ENCODE measurements at places on chromosomes 5 and 9.

GRCh38 chr9:129832982-129833381 lies 2.1 kb downstream of the C9orf78 start:
- no peak for DNase-seq

DNA sequence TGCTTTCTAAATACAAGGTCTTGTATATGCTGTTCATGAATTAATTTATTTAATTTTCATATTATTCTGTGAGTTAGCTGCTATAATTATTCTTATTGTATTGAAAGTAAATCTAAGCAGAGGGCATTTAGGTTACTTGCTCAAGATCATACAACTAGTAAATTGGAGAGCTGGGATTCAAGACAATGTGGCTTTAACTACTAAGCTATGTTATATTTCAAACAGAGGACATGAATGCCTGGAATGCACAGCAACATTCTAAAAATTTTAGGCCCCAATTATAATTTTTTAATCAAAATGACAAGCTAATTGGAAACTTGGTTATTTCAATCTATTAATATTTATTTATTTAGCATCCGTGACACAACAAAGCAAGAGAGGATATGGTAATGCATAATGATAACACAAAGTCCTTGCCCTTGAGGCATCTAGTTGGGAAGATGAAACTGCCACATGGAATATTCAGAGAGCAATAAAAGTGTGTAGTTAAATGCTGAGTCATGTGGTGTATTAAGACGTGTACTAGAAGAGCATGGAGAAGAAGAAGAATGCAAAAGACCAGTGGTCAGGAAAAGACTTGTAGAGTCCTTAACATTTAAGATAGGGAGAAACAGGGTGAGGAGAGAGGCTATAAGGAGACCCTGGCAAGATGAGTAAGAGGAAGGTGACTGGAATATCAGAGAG lies 24.4 kb downstream of the CTXN3 start:
- DNase-seq, result no peak

- DNase-seq, result no peak
Measured at GRCh38 chr9:99451112-99451606, 229.1 kb downstream of the SEC61B start.

DNA sequence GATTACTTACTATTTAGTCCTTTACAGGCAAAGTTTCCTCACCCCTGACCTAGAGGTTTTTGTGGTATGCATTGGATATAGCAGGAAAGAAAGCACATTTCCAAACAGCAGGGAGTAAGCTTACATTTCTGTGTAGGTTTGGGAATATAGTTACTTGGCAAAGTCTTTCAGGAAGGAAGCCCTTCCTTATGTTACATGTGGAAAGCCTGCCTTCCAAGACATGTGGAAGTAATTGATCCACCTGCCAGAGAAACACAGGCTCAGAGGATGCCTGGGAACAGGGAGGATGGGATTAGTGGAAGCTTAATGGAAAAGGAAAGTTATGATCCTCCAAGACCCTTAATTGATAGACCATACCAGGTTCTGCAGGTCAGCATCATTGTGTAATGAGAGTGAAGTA lies 87.3 kb upstream of the PPP1R2B start:
- no peak for DNase-seq

DNA sequence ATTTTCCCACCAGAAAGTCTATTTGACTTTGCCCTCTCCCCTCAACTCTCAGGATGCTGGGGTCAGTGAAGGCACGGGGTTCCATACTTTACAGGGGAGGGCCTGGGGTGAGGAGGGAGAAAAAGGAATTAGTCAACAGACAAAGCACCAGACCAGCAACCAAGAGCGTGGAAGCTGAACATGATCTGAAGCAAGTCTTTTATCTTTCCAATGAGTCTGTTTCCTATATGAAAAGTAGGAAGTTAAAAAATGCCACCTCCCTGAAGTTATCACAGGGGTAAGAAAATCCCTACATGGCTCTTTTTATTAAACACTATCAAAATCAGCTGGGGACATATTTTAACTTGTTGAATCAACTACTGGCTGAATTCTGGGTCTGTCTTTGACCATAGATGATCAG lies 337.0 kb downstream of the TRPM3 start:
- DNase-seq, result no peak

GRCh38 chr9:85960688-85961093 lies 19.7 kb downstream of the NAA35 start:
- DNase-seq, result peak; percentile 86

DNA sequence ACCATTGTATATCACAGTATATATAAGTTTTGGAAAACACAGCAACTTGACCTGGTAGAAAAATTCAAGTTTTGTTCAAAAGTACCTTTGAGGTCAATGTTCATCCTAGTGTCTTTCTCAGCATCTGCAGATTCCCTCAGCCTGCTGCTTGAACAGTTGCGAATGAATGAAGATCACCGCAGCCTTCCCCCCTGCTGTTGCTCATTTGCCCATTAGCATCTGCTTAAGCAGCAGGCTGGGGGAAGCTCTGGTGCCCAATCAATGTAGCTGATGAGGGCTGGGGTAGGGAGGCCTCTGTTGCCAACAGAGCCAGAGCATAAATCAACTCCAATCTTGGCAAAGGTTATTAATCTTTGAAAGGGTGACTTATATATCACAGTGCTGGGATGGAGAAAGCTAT lies 586.5 kb upstream of the PTPRD start:
- DNase-seq, result no peak

- no peak for DNase-seq
Measured at GRCh38 chr5:78260771-78261170, 33.7 kb downstream of the AP3B1 start.

- no peak for DNase-seq
Measured at GRCh38 chr9:129619787-129620668, 873 bp downstream of the C9orf50 start.

GRCh38 chr5:964821-965220 lies 43.8 kb upstream of the NKD2 start:
- no peak for DNase-seq

GRCh38 chr5:159171274-159171673 lies 38.1 kb downstream of the RNF145 start:
- no peak for DNase-seq

GRCh38 chr9:97704851-97705250 lies 7.7 kb upstream of the XPA start:
- no peak for DNase-seq

- no peak for DNase-seq
Measured at GRCh38 chr9:95504053-95504963, 12.5 kb downstream of the PTCH1 start.

- DNase-seq, result no peak
Measured at GRCh38 chr5:33927685-33928084, 8.5 kb upstream of the RXFP3 start.

DNA sequence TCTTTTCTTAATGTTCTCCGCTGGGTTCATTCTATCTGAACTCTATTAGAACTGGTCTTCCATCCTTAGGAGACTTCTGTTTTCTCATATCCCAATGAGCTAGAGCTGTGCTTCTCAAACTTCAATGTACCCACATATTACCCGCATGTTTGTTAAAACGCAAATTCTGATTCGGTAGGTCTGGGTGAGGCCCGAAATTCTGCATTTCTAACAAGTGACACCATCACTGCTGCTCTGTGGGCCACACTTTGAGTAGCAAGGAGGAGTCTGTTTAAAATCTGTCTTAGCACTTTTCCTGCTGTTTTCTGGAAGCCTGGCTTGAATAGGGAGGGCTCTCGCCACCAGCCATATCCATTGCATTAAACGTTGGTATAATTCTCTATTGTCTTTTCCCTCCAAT lies 151.9 kb upstream of the CLINT1 start:
- no peak for DNase-seq

DNA sequence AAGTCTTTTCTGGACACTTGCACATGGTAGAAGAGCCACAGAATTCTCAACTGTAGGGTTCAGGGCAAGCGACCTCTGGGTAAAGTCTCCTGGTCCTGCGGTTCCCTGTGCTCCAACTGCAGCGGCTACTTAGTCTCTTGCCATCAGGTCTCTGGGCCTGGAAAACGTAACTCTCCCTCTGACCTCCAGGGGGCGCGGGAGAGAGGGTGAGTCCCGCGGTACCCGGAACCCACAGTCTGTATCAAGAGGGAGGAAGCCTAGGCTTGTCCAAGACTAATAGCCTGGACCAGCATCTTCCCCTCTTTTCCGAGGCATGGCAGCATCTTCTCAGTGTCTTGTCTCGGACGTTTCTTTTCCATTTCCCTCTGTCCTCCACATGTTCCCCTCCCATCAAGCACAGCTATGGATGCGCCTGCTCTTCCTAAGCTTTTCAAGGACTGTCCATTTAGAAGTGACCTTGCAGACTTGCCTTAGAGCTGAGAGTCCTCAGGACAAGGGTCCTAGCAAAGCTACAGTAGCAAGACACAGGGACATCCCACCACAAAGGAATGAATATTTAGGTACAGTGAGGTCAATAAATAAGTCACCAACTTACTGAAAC lies 59.3 kb downstream of the FSTL4 start:
- DNase-seq, result no peak

DNA sequence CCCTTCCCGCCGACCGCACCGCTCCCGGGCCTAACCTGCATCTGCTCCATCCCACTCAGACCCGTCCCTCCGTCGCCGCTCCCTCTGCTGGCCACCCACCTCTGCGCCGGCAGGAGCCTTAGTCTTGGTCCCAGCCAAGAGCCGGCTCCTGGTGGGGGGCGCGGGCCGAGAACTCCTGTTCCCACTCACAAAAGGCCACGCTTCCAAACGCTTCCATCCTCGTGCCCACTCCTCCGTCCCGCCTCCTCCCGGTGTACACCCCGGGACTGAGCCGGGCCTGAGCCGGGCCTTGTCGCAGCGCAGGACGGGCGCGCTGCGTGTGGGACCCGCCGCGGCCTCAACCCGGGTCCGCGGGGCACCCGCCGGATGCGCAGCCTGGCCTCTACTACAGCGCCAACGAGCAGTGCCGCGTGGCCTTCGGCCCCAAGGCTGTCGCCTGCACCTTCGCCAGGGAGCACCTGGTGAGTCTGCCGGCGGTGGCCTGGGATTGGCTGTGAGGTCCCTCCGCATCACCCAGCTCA lies 7.5 kb downstream of the ADAMTS13 start:
- DNase-seq, result no peak

DNA sequence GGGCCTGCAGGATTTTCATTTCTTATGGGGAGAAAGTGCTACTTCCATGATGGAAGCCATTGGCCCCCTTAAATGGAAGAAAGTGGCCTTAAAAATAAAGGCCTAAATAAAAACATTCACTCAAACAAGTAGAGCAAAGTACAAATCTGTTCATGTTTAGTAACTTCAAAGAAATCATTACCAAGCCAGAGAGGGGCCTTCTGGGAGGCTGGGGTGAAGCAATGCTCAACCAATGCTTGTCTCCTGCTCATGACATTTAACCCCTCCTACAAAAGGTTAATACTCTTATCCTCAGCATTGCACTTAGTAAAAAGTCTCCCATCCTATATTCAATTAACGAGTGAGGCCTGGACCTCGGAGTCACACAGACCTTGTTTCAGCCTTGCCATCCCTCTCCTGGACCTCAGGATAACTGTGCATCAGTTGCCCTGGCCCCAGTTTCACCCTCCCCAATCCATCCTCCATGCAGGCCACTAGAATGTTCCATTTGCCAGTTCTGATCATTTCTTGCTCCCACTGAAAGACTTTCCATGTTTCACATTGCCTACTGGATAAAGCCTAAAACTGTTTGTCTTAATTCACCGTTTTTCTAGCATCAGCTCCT lies 36.9 kb upstream of the ALDH1B1 start:
- no peak for DNase-seq

DNA sequence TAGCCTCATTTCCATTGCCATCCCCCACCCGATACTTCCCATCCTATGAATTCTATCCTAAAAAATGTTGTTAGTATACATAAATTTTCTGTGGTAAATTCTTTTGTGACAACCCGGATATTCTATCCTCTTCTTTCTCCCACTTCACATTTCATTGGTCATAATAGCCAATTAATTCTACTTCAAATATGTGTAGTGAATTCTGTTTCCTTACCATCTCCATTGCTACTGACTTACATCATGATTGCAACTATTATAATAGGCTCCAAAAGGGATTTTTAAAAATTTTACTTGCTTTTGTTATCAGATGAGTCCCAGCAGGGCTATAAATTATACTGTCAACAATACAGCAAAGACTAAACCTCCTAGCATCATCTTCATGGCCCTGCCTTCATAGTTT lies 1326.8 kb downstream of the PTPRD start:
- no peak for DNase-seq

DNA sequence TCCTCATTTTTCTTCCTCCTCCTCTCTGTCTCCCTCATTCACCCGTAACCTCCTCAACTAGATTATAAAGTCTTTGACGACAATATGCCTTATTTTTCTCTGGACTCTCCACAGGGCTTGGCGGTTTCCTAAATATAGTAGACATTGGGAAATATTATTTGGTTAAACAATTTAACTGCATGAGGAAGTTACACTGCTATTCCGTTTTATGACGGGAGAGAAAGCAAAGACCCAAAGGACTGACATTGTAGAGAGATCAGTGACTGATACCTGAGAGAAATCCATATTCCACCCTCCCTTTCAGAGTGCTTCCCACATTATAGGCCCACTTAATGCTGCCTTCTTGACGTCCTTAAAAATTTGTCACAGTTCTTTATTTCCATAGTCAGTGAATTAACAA lies 51.2 kb downstream of the GDA start:
- no peak for DNase-seq

- DNase-seq, result no peak
Measured at GRCh38 chr9:7549249-7549648, 250.3 kb downstream of the DMAC1 start.

DNA sequence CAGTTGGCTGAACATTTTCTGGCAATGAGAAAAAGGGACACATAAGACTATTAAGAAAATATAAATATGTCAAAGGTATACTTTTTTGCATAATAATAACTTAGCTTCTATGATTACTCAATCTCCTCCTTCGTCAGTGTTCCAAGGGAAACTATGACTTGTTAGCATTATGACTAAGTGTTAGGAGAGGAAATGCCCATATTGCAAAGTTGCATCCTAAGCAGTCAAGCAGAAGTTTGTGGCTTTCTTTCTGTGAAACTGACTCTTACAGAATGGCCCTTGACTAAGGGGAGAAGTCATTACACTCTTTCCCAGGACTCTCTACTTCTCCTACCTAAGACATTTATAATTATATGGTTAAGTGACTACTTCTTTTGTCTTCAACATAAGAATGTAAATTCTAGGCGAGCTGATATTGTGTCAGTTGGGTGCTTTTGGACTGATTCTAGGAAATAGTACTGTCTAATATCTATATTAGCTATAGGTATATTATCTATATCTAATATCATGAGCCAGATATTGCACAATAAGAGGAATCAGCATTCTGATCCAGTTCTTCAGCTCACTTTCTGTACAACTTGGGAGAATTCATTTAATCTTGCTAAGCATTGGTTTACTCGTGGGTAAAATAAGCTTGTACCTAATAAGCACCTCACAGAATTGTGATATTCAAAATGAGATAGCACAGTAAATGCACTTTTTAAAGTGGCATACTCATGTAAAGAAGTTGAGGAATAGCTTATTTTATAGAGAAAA lies 16.4 kb upstream of the SPINK6 start:
- DNase-seq, result no peak

- DNase-seq, result no peak
Measured at GRCh38 chr9:76395381-76395780, 1.2 kb upstream of the RFK start.

GRCh38 chr9:8821910-8822666 lies 1022.5 kb upstream of the DMAC1 start:
- no peak for DNase-seq

GRCh38 chr5:173538654-173539053 lies 77.8 kb downstream of the BOD1 start:
- DNase-seq, result no peak

GRCh38 chr5:95760273-95761191 lies 29.4 kb downstream of the RHOBTB3 start:
- DNase-seq, result peak; percentile 24

Measured in NCI-H2029 treated with DMSO at 0.1 percent for 48 hours (cell line).